Stimulated activated CD4-positive, alpha-beta T cell treated with anti-CD3 and anti-CD28 coated beads, Interleukin-2, amount 100 ng/mL, for 4 hours (primary cell): ENCODE measurements at places on chromosomes 11 and 22.

DNA sequence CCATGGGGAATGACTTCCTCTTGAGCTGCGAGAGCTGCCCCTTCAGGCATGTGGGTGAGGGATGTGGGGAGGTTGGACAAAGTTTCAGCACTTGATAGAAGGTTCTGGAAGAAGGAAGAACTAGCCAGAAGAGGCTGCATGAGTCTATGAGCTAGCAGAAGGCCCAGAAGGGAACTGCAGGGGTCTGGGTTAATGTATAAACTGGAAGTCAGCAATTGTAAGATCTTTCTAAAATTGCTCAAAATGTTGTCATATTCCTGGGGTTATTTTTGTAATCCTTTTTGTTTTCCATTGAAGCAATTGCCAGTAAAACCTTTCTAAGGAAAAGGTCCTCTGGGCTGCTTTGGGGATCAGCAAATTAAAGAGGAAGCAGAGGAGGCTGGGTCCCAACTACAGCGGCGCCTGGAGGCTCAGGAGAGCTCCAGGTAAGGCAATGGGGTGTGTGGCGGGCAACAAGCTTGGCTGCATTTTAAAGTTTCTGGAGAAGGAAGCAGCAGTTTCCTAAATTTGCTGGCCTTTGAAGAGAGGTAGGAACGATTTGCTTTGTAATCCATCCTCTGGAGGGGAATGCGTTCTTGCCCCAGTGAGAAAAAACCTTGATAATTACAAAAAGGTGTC is 29.2 kb downstream of the ADAMTS15 start:
- no peak for DNase-seq

GRCh38 chr11:37503411-37504059 is 905.5 kb upstream of the RAG2 start:
- DNase-seq = no peak

GRCh38 chr11:64764040-64764611 is 4.4 kb upstream of the PYGM start:
- peak; percentile 50 for DNase-seq

DNA sequence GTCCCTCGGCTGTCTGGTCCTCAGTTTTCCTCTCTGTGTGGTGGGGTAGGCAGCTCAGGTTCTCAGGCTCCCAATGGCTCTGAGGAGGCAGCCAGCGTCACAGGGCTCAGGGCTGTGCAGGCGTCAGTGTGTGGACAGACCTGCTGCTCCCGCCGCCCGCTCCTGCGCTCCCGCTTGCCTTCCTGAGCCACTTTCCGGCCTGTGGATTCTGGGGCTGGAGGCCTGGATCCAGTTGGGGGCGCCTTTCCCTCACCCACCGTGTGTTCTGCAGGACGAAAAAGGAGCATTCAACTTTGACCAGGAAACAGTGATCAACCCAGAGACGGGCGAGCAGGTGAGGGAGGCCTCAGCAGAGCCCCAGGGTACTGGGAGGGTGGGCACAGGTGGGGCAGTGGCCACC is 14.7 kb downstream of the DPP3 start:
- no peak for DNase-seq

DNA sequence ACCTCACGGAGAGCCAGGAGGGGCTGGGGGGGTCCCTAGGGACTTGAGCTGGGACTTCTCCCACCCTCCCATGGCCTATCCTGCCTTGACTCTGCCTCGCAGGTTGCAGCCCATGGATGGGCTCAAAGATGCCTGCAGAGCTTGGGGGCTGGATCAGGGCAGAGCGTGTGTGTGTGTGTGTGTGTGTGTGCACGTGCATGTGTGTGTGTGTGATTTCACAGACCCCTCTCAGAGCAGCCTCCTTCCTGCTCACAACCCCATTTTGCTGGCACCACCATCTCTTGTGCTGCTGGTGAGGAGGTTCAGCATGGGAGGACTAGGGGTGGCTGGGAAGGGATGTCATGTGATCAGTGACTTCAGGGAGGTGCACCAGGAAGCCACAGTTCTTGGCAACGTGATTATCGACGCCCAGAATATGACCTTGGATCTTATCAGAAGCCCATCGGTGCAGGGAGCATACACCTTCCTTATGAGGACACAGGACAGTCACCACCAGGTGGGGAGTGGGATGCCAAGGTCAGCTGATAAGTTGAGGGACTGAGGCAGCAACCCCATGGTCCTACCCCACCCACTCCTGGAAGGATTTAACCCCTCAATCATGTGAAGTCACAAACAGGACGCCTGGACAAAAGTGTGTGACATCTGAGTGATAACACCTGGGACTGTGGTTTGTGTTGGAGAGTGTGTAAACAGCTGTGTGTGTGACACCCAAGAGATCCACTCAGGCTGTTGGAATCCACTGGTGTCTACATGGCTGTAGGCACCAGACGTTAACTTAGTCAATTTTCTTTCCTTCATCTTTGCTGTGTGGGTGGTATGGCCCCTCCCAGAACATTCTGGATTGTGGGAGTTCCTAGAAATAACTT is 1.8 kb upstream of the NAALADL1 start:
- DNase-seq = no peak

GRCh38 chr22:43919106-43919973 is 4.3 kb upstream of the PNPLA3 start:
- DNase-seq = no peak

GRCh38 chr11:79852176-79852575 is 411.3 kb upstream of the TENM4 start:
- no peak for DNase-seq

- no peak for DNase-seq
These were observed 9.4 kb upstream of the NAV2 start for GRCh38 chr11:19703211-19703610.

GRCh38 chr22:32855045-32855756 is 53.7 kb downstream of the TIMP3 start:
- no peak for DNase-seq
